ENCODE measurements at places on chromosomes 11 and 22.

GRCh38 chr11:15800111-15800800 is 556.1 kb downstream of the SOX6 start:
- DNase-seq = no peak

GRCh38 chr22:19520007-19520406 is 4.2 kb downstream of the CLDN5 start:
- DNase-seq = no peak

DNA sequence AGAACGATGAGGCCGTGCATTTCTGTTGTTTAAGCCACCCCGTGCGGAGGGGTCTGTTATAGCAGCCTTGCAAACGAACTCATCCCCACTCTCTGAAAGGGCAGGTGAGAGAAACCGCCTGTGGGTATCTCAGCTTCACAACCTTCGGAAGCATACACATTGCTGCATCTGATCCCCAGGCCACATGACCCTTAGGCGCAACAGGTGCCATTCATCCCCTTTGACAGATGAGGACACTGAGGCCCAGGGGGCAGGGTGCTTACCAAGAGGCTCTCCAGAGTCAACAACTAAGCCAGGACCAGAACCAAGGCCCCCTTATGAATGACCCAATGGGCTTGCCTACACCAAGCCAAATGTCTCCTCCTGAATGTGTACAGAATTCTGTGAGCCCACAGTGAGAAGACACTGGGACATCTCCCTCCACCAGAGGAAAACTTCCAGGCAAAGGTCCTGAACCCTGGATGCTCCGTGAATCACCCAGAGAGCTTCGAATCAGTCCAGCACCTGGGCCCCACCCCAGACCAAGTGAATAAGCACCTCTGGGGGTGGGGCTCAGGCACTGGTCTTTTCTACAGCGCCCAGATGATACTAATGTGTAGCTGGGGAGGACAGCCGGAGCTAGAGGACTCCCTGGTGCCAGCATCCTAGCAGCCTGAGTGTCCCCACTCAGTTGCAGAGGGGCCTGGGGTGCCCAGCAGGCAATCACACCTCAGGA is 83.2 kb downstream of the BUD13 start:
- no peak for DNase-seq

- no peak for DNase-seq
These were observed 43.3 kb downstream of the WT1 start for GRCh38 chr11:32391956-32392553.

DNA sequence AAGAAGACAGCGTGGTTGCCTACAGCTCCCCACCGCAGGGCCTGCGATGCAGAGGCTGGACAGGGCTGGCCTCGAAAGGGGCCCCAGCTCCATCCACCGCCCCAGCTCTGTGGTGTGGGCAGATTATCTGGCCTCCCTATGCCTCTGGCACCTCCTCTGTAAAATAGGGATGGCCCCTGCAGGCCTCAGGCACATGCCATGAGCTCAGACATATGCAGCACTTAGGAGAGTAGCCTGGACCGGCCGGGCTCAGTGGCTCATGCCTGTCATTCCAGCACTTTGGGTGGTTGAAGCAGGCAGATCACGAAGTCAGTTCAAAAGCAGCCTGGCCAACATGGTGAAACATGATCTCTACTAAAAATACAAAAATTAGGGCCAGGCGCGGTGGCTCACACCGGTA is 7.4 kb downstream of the APOBEC3D start:
- DNase-seq = no peak

DNA sequence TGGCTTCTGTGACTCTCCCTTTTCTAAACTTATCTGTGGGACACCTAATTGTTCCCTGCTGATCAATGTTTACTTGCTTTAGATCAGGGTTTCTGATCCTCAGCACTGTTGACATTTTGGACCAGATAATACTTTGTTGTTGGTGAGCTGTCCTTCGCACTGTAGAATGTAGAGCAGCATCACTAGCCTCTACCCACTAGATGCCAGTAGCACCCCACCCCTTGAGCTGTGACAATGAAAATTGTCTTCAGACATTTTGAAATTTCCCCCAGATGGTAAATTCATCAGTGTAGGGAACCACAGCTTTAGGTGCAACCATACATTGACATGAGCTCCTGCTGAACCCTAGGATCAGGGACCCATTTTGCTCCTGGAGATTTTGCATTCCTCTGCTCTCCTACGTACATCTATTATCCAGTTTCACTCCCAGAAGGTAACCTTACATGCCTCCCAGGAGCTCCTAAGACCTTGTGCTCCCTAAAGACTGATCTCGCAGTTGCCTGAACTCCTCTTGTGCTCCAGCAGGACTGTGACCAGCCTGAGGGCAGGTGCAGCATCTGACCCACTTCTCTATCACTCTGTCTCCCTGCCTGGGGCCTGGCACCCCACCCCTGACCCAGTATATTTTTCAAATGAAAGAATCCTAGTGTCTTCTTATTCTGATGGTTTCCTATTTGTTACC is 107.8 kb downstream of the FAR1 start:
- DNase-seq = no peak

DNA sequence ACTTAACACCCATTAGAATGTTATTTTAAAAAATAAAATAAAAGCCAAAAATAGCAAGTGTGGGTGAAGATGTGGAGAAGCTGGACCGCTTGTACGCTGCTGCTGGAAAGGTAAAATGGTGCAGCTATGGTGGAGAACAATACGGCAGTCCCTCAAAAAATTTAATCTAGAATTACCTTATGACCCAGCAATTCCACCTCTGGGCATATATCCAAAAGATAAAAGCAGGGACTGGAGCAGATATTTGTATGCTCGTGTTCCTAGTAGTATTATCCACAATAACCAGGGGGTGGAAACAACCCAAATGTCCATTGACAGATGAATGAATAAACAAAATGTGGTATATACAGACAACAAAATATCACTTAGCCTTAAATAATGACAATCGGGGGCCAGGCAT is 6.1 kb upstream of the APOA5 start:
- DNase-seq = no peak

DNA sequence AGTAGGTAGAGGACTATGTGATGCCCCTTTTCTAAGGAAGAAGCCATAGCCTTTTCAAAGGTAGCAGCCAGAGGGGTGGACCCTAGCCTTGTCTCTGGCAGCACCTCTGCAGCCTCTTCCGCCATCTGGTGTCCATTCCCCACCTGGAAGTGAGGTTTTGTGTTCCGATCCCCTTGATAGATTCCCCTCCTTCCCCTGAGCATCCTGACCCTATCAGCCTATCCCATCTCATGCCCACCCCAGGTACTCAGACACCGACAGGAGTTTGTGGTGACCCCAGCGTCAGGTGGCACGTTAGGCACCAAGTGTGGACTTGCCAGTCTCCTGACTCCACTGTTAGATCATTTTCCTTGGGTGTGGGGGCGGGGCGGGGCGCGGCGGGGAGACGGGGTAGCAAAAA is 398 bp upstream of the FAM89B start:
- no peak for DNase-seq

- no peak for DNase-seq
These were observed 88.3 kb downstream of the NAV2 start for GRCh38 chr11:19800714-19801519.

- DNase-seq = no peak
These were observed 606 bp downstream of the RASSF7 start for GRCh38 chr11:561148-562003.

- DNase-seq = no peak
These were observed 9.5 kb downstream of the ROBO3 start for GRCh38 chr11:124874571-124875255.

- DNase-seq = no peak
These were observed 39.4 kb downstream of the CARD18 start for GRCh38 chr11:105100206-105100605.

GRCh38 chr11:45857961-45858474 is 10.7 kb downstream of the CRY2 start:
- DNase-seq = no peak

DNA sequence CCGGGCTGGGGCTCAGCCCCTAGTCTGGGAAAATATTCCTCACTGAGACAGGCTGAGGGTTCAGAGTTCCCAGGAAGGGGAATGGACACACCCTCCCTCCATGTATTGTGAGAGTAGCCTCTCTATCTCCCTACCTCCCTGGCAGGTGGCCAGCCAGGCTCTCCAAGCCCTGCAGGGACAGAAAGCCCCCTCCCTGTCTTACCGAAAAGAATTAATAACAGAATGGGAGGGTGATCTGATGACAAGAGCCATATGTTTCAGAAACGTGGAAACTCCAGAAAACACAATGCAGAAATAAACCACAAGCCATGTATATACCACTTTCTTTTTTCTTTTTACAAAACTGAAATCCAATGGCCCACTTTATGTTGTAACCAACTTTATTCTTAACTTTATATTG is 140.0 kb downstream of the CHST1 start:
- DNase-seq = no peak

DNA sequence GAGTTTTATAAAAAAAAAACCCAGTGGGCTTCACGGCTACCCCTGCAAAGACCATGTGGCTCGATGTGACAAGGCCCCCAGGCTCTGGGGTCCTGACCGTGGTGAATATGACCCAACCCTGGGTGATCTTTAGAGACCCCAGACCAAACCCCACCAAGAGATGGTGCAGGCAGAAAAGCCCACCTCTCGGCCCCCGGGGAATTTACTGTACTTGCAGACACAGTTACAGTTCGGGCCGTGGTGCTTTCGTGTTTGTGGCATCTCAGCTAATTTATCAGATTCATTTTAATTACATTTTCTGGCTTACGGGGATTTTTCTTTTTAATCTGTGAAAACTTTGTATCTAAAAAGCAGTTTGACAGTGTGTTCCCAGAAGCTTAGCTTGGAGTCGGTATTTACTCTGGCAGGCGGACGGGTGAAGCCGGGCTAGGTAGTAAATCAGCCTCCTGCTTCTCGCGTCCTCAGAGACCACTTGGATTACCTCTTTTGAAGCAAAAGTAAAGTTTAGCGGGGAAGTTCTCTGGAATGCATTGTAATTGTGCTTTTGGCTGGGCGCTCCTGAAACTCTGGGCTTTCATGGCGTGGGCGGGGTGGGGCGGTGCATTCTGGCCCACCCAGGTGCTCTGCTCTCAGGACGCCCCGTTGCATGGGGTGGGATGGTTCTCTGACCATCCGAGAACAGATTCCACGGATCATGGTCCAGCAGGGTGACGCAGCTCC is 25.3 kb downstream of the ANO1 start:
- DNase-seq = no peak

GRCh38 chr11:115469361-115469760 is 34.9 kb downstream of the CADM1 start:
- peak; percentile 46 for DNase-seq

- no peak for DNase-seq
These were observed 8.2 kb downstream of the ZP1 start for GRCh38 chr11:60875366-60876167.

- DNase-seq = no peak
These were observed 29.2 kb downstream of the GUCY1A2 start for GRCh38 chr11:106989078-106989455.

- DNase-seq = no peak
These were observed 14.0 kb upstream of the RELT start for GRCh38 chr11:73361953-73362776.

- peak; percentile 98 for DNase-seq
These were observed at the start of gene SESN3 for GRCh38 chr11:95231127-95231880. TSS of gene SESN3 (minus strand) at chr11:95231202. CDS start at chr11:95230860, 342 bp downstream.

GRCh38 chr11:10490398-10491241 is 35.6 kb downstream of the AMPD3 start:
- DNase-seq = no peak

DNA sequence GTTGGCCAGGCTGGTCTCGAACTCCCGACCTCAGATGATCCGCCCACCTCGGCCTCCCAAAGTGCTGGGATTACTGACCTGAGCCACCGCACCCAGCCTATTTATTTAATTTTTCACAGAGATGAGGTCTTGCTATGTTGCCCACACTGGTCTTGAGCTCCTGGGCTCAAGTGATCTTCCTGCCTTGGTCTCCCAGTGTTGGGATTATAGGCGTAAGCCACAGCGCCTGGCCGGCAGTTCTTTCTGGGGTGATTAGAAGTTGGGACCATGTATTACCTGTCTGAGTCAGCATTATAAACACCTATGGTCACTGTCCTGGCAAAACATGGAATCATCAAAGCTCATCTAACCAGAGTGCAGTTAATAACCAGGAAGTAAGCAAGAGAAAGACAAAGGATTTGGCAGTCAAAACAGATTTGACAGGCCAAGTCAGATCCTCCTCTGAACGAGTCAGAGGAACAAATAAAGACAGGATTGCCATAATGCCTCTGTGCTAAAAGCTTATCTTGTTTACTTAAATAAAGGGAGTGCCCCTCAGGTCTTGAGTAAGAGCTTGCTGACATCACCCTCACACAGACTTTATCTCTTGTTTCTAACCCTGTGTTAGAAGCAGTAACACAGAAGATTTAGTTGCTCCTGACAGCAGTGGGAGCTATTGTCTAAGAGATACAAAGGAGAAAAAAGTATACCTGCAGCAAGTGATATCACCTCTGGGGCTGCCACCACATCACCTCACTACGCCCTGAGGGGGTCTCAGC is 3.7 kb downstream of the SERPIND1 start:
- DNase-seq = no peak

- DNase-seq = peak; percentile 59
These were observed 1.1 kb downstream of the TAF1D start for GRCh38 chr11:93740031-93740729.

DNA sequence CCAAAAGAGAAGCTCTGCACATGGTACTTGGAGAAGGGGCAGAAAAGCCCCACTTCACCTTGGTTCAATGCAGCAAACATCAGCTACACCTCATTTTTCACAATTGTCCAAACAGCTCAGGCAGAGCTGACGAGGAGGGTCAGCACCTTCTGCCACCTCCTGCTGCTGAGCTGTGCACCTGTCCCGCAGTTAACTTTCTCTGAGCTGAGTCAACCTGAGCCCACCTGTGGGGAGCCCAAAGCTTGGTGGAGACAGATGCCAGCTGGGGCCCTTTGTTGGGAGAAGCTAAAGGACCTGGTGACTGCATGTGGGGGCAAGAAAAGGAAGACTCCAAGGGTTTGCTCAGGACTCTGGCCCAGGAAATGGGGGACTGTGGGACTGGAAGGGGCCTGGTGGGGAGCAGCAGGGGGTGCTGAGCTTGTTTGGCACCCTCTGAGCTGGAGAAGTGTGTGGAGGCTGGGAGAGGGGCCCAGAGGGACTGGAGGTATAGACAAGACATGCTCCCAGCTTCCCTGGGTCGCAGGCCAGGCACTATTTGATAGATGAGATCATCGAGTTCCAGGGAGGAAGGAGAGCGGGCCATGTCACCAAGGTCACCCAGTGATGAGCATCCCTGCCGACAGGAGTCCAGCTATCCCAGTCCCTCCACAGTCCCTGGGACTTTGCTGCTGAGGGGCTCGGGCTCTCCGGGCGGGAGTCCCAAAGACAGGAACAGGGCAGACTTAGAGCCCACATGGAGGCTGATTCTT is 53.5 kb downstream of the KCNJ4 start:
- no peak for DNase-seq
